A549 treated with CORT108297 at 1 μM for 4 hours (cell line): ENCODE measurements at places on chromosomes 3 and 15. TPM values are rescaled to one million over a fixed set of nuclear protein-coding genes. Genes with fewer than 3 reads are reported as not detected.

The SEC62 gene
- 70.2 to 148 TPM (median 86.7 TPM) in 5 replicates for total RNA-seq

The CLDN18 gene
- not detected in 5 replicates for total RNA-seq

The SEMA7A gene
- total RNA-seq, result 2.3 to 3.2 TPM (median 2.5 TPM) in 5 replicates

The TF gene
- total RNA-seq, result 0.69 to 1.5 TPM (median 1.2 TPM) in 5 replicates

The SENP5 gene
- total RNA-seq, result 5.4 to 7.5 TPM (median 6.8 TPM) in 5 replicates

The PRKAR2A gene
- total RNA-seq, result 14.5 to 18.7 TPM (median 17.4 TPM) in 5 replicates

The CPNE9 gene
- 0.09 to 0.24 TPM (median 0.14 TPM) in 5 replicates for total RNA-seq

The P2RY1 gene
- total RNA-seq, result 0.36 to 0.49 TPM (median 0.37 TPM) in 5 replicates

The MORF4L1 gene
- total RNA-seq, result 337 to 661 TPM (median 342 TPM) in 5 replicates

The TMEM202 gene
- not detected in 5 replicates for total RNA-seq

The PLCH1 gene
- 0.95 to 1.2 TPM (median 1.0 TPM) in 5 replicates for total RNA-seq

The GPR149 gene
- not detected in 5 replicates for total RNA-seq

The CHRM5 gene
- total RNA-seq, result 0.02 TPM in 3 of 5 replicates, not detected in the others

The SPINK8 gene
- not detected in 5 replicates for total RNA-seq

The STAC gene
- 2.1 to 2.7 TPM (median 2.4 TPM) in 5 replicates for total RNA-seq

The EMC7 gene
- 135 to 153 TPM (median 141 TPM) in 5 replicates for total RNA-seq

The ACKR2 gene
- total RNA-seq, result 0.05 to 0.13 TPM (median 0.07 TPM) in 3 of 5 replicates, not detected in the others

The CNOT10 gene
- 26.4 to 35.6 TPM (median 31.8 TPM) in 5 replicates for total RNA-seq

The PIGX gene
- 27.1 to 33.4 TPM (median 30.6 TPM) in 5 replicates for total RNA-seq

The RBP2 gene
- total RNA-seq, result not detected in 5 replicates

The GOLGA6D gene
- total RNA-seq, result 0.03 to 0.06 TPM (median 0.04 TPM) in 4 of 5 replicates, not detected in the other

The SLC24A5 gene
- total RNA-seq, result not detected in 5 replicates

The ISL2 gene
- total RNA-seq, result 2.2 to 4.7 TPM (median 4.3 TPM) in 5 replicates

The TMEM207 gene
- not detected in 5 replicates for total RNA-seq

The TMOD3 gene
- total RNA-seq, result 39.2 to 62.1 TPM (median 49.5 TPM) in 5 replicates

The VIPR1 gene
- total RNA-seq, result 0.54 to 0.91 TPM (median 0.63 TPM) in 5 replicates

The TLR9 gene
- total RNA-seq, result 0.05 to 0.13 TPM in 2 of 5 replicates, not detected in the others

The GOLGA8K gene
- total RNA-seq, result 0.30 to 0.89 TPM (median 0.69 TPM) in 5 replicates

The TSEN2 gene
- 15.9 to 18.7 TPM (median 17.8 TPM) in 5 replicates for total RNA-seq

The SOX14 gene
- not detected in 5 replicates for total RNA-seq

The PCLAF gene
- 155 to 286 TPM (median 160 TPM) in 5 replicates for total RNA-seq

The CD200R1 gene
- 0.03 to 0.14 TPM (median 0.08 TPM) in 5 replicates for total RNA-seq

The CIDEC gene
- 7.1 to 13.3 TPM (median 10.2 TPM) in 5 replicates for total RNA-seq

The IL17RE gene
- total RNA-seq, result 1.1 to 1.3 TPM (median 1.1 TPM) in 5 replicates

The VPS13C gene
- total RNA-seq, result 9.5 to 14.6 TPM (median 10.5 TPM) in 5 replicates

The B3GNT5 gene
- total RNA-seq, result 18.8 to 29.3 TPM (median 24.1 TPM) in 5 replicates

The SLCO2A1 gene
- total RNA-seq, result 0.01 to 0.09 TPM (median 0.02 TPM) in 5 replicates

The RABL3 gene
- 14.5 to 24.7 TPM (median 16.1 TPM) in 5 replicates for total RNA-seq

The ERICH6 gene
- 0.18 TPM in 1 of 5 replicates, not detected in the others for total RNA-seq

The GPR15 gene
- total RNA-seq, result not detected in 5 replicates

The WNT7A gene
- 0.13 to 0.19 TPM (median 0.18 TPM) in 5 replicates for total RNA-seq
